ENCODE measurements at places on chromosomes 3 and 15.

DNA sequence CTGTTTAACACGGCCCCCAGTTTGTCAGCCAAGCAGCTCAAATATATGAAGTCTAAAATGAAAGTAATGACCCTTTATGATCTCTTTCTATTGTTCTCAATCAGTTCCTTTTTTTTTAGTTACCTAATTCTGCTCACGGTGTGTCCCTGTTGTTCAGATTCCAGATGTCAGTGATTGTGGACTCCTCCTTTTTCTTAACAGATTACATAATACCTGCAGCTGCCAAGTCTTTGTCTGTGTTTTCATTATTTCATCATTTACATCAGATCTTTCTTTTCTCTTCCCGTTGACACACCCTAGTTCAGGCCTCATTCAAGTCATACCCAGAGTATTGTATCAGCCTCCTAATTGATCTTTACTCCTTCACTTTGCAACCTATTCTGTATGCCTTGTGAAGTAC is 56.1 kb upstream of the SKIL start:
- DNase-seq, result no peak

DNA sequence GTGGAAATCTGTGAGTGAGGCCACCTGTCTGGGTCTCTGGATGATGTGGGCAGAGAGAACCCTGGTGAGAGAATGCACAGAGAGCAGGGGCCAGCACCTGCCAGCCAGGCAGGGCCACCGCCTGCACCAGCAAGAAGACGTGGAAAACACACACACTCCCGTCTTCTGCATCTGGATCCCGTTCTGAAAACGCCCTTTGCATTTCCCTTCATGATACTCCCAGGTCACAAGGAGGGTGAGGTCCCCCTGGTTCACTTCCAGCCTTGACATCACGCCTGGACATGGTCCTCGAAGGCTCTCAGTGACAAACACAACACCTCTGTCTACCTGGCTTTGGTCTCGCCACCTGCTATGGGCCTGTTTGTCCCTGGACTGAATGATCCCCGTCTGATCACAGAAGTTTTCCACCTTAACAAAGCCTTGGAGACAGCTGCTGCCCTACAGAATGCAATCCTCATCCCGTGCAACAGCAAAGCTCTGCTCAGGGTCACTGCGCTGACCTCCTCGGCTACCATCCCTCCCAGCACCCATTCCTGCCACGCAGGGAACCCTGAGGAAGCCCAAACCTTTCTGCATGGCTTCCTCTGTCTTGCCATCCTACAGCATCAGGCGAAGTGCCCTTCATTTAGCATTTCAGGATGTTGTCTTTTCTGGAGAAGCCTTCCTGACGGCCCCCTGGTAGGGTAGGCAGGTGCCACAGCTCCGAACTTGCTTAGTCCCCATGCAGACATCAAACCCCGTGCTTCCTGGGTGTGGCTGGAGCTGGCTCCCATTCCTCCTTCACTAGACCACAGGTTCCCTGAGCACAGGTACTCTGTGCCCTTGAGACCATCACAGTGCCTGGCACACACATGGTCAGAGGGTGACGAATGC is 122.5 kb downstream of the ATP10A start:
- DNase-seq, result no peak

DNA sequence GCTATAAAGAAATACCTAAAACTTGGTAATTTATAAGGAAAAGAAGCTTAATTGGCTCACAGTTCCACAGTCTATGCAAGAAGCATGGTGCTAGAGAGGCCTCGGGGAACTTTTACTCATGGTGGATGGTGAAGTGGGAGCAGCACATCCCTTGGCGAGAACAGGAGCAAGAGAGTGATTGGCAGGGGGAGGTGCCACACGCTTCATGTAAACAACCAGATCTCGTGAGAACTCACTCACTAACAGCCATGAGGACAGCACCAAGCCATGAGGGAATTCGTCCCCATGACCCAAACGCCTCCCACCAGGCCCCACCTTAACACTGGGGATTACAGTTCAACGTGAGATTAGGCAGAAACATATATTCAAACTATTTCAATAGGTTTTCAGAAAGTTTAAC is 28.0 kb downstream of the GABRB3 start:
- no peak for DNase-seq

GRCh38 chr15:53472883-53473282 is 286.6 kb downstream of the WDR72 start:
- no peak for DNase-seq

GRCh38 chr3:37139567-37140052 is 34.8 kb downstream of the LRRFIP2 start:
- DNase-seq, result no peak

GRCh38 chr3:193078996-193079753 is 161.5 kb upstream of the MB21D2 start:
- no peak for DNase-seq

GRCh38 chr3:172546105-172546504 is 22.9 kb upstream of the TNFSF10 start:
- no peak for DNase-seq
